Activated T-cell treated with anti-CD3 and anti-CD28 coated beads, Interleukin-2, amount 50 U/mL, for 72 hours (primary cell): ENCODE measurements at places on chromosomes 1 and 21.

- DNase-seq: no peak
Observed at GRCh38 chr21:45713613-45714012, 70.1 kb downstream of the PCBP3 start.

GRCh38 chr1:106979371-106979770, 77.1 kb upstream of the PRMT6 start:
- DNase-seq: no peak

DNA sequence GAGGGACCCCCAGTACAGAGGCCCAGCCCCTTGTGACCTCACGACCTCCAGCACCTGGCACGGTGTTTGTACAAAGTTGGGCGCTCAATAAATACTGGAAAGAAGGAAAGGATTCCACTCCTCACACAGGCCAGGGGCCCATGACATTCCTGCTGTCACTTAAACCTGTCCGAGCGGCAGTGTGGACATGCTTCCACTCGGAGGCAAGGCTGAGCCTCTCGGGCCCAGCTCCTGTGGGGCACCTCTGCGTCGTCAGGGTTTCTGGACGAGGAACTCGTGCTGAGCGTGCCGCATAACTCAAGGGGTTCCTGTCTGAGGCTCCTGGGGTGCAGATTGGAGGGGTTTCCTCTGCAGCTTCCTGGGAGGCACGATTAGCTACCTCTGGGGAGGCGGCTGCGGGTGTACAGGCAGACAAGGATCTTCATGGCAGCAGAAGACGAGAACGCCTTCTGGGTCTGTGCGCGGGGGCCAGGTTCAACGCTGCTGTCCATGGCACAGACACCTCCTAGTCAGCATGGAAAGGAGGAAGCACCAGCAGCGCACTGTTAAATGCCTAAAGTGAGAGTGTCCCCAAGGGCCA, 3.6 kb upstream of the SMIM1 start:
- no peak for DNase-seq

DNA sequence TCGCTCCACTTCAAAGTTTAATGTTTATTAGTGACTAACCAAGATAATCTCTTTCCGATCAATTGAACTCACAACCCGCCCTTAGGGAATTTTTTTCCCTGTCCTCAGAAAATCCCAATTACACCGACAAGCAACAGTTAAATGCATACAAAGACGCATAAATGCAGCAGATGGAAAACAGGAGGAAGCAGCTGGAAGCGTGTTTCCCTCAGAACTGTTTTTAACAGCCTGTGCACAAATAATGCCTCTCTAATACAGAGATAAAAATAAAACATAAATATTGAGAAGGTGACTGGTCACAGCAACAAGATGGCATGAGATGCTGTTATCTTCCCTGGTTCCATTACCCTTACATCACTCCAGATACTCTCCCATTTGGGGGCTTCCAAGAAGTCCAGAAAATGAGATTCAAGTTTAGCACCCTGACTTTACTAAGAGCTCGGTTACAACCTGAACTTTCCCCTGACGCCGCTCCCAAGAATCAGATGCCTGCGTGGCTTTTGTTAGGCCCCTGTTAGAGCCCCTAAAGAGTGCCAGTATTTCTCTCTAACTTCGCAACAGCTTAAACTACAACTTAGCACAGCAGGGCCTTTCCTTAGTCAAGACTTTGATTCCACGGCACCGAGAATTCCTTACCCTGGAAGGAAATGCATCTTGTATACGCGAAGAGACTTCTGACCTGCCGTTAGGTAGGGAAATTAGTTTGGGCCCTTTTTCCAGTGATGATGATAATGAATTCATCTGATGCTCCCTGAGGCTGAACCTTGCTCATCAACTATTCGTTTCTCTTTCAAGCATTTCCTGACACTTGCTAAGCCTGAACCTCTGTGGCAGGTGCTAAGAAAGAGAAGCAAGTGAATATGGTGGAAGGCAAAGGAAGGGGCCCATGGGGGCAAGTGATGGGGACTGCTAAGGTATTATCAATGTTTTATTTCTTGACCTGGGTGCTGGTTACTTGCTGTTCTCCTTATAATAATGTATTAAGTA, 137.7 kb upstream of the SMYD2 start:
- no peak for DNase-seq

DNA sequence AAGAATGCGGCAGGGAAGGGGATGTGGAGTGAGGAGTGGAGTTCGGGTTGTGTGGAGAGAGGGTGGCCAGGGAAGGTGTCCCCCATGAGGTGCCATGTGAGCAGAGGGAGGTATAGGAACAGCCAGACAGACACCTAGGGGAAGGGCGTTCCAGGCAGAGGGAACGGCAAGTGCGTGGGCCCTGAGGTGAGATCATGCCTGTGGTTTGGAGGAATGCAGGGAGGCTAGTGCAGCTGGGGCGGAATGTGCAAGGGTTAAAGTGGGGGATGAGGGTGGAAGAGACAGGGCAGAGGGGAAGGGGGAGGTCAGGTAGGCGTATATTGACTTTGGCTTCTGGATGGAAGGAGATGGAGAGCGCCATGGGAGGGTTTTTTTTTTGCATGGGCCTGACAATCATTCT, 31.6 kb upstream of the PADI6 start:
- no peak for DNase-seq
